ENCODE measurements at places on chromosomes 6 and 20.

GRCh38 chr20:14566505-14566904 is 229.1 kb upstream of the FLRT3 start:
- DNase-seq: no peak

DNA sequence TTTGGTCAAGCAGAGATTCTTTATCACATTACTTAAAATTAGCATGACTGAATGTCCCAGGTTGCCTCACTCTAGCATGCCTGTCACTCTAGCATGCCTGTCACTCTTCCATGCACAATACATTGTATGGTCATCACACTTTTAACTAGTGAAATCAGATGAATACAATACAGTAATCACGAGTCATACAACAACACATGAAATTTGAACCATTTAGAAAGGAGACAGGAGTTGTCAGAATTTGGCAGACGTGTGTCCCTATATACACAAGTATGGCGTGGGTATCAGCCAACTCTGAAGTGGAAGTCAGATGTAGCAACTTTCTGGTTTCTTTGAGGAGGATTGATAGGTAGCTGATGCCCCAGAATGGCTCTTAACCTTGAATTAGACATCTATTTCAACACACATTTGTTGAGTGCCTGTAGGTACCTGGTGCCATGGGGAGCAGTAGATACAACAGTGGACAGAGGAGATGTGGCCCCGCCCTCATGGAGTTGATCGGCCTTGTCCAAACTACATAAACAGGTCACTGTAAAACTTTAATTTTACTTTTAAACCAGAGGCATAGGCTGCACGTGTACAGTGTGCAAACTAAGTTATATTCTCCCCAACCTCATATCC is 116.1 kb upstream of the TIAM2 start:
- no peak for DNase-seq

DNA sequence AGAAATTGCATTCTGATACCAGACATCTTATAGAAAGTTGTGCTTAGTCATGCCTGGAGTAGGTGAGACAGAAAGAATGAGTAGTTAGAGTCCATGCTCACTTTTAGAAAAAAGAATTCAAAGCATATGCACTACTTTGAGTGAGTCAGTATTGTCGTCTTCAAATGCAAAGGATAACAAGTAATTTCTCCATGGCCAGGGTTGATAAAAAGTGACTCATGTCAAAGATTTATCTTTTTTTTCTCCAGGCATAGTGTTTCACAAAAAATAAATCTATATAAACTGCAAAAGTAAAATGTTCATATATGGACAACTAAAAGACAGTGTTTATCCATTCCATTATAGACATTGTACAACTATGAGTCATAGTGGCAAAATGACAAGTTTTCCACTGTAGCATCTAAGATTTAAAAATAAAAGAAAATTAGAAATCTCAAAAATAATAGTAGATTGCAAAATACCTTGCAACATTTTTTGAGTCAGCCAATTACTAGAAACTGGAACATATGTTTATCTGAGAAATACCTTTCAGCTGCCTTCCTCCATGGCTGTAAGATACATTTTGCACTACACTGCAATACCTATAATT is 329.6 kb downstream of the GRIK2 start:
- no peak for DNase-seq

DNA sequence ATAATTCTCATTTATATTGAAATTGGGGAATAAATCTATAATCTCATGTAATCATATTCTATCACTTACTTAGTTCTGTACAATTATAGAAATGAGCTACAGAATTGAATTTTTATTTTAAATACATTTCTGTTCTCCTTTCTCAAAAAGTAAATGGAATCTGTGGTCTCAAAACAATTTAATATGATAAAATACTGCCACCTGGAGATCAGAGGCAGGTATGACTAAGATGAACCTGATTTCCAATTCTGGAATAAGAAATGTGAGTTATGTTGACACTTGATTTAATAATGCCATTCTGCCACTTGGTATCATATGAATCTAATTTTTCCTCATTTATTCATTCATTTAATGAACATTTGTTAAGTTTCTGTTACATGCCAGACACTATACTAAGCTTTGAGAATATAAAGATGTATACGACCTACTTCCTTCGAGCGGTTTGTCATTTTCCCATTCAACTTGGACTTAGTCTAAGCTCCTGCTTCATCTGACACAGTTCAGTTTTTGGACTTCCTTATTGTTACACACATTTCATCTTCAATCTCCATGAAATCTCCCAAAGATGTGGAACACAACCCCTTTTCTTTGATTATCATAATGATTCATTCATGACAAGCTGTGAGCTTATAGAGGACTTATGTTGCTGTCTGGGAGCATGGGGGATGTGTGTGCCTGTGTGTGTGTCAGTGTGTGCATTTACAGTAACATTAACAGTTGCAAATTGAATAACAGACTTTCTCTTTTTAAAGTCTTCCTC is 7.5 kb upstream of the CCDC28A start:
- peak; percentile 22 for DNase-seq
